ENCODE measurements at places on chromosomes 4 and X. TPM values are rescaled to one million over a fixed set of nuclear protein-coding genes. Genes with fewer than 3 reads are reported as not detected.
A peak's percentile ranks its signal among the peaks of the same experiment; 100 is the strongest.

Gene FGF5
- not detected for total RNA-seq

GRCh38 chr4:176653401-176654220 lies 139.1 kb downstream of the VEGFC start:
- DNase-seq = no peak

Gene ETDB
- total RNA-seq = not detected

Gene STPG2
- not detected for total RNA-seq

- DNase-seq = peak; percentile 7
These were observed 83.9 kb upstream of the RAI2 start for GRCh38 chrX:17944833-17945497.

Gene BMPR1B
- not detected for total RNA-seq

Gene KANTR
- total RNA-seq = 4.4 TPM

Gene GPR119
- total RNA-seq = 2.2 TPM

DNA sequence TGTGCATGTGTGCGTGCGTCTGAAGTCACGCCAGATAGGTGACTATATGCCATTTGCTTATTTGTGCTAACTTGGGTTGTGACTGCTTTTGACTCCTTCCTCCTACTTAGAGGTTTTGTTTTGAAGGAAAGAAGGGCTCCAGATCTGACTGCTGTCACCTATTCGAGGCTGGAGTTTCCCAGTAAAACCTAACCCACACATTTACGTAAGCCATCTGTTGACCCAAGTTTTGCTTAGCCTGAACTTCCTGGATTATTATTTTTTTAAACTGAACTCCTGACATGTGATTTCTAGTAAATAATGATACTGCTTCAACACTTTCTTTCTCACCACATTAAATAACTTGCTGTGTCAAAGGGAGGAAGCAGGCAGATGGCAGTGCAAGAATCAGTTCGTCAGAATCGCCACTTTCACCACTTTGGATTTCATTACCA lies 41.5 kb downstream of the DTHD1 start:
- no peak for DNase-seq

GRCh38 chr4:15469402-15470127 lies at the start of gene CC2D2A:
Gene CC2D2A, plus strand, starts transcription at chr4:15469882. Its CDS starts 6,051 bp downstream, at chr4:15475933.
- DNase-seq = no peak

DNA sequence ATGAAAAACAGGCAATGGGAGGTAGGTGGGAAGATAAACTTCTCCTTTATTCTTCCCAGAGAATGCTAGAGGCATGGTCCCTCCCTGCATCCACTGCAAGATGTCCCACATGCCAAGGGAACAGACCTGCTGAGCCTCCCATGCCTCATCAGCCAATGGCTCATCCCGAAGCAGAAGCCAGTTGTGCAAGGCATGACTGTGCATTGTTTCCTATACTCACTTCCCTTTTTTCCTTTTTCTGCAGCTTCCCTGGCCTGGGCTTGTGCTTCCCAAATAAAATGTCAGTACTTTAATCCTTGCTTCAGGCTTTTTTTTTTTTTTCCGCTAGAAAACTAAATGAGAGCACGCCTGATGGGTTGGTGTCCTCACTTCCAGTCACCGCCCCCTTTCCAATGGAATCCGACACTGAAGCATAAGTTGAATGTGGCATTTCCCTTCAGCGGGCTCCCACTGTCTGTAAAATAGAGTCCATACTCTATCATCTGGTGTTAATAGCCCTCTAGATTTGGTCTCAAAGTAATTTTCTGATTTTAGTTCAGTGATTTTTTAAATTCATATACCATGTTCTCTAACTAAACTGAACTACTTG lies 239.0 kb upstream of the JADE1 start:
- DNase-seq = no peak

DNA sequence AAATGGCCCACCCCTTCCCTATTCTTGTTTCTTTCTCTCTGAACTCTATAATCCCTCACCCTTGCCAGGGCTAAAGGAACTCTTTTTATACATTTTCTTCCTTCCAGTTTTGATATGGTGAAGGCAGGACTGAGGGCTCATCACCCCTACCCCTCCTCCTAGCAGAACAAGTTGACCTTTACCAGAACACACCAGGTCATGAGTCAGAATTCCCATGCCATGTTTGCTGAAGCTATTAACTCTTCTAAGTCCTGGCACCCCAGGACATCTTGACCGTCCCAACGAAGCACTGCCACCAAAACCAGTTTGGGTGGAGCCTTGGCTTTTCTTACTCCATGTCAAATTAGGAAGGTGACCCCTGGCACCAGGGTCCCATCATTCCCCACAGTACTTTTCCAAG lies 57.5 kb upstream of the DYNLT3 start:
- no peak for DNase-seq

GRCh38 chr4:168353746-168354145 lies 35.2 kb upstream of the DDX60 start:
- no peak for DNase-seq

GRCh38 chr4:154622598-154622997 lies 10.1 kb upstream of the FGG start:
- peak; percentile 66 for DNase-seq

GRCh38 chr4:732911-733630 lies 27.4 kb downstream of the PCGF3 start:
- no peak for DNase-seq

Gene SPP1
- 788 TPM for total RNA-seq

- no peak for DNase-seq
These were observed 15.4 kb upstream of the FAM9C start for GRCh38 chrX:13059637-13060499.
